ENCODE measurements at places on chromosomes 16 and 17.

DNA sequence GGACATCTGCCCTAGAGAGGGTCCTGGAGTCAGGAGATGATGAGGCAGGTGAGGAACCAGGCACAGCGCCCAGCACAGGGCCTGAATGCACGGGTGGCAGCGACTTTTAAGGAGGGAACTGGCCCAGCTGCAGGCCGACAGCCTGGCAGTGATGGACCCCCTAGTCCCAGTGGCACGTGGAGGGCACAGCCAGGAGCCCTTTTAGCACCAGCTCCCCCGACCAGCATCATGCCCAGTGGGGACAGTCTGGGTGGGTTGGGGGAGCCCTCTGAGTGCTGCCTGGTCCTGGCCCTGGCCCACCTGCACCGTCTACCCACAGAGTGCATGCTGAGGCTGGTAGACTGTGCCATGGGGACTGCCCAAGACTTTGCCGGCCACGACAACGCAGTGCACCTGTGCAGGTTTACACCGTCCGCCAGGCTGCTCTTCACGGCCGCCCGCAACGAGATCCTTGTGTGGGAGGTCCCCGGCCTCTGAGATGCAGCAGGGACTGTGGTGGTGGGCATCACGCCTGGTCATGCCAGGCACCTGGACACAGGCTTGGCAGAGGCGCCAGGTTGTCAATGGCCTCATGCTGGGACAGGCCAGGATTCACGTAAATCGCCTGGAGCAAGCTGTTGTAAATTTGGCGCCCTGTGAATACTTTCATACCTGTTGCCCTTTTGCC is 686 bp upstream of the RHOT2 start:
- no peak for DNase-seq

DNA sequence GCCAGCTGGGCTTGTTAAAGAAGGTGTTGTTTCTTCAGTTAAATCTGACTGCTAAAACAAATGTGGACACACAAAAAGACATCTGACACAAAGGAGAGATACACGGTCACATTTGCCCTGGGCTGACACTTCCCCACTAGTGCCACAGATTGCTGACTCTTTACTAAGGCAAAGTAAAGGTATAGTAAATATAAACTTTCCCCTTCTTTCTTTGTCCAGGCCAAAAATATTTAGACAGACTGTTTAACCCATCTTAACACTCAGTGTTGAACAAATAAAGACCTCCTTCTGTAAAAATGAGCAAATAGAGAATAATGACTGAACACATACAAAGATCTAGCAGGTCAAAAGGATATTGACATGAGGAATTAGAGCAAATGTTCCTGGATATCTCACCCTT is 58.4 kb downstream of the SCNN1G start:
- no peak for DNase-seq

DNA sequence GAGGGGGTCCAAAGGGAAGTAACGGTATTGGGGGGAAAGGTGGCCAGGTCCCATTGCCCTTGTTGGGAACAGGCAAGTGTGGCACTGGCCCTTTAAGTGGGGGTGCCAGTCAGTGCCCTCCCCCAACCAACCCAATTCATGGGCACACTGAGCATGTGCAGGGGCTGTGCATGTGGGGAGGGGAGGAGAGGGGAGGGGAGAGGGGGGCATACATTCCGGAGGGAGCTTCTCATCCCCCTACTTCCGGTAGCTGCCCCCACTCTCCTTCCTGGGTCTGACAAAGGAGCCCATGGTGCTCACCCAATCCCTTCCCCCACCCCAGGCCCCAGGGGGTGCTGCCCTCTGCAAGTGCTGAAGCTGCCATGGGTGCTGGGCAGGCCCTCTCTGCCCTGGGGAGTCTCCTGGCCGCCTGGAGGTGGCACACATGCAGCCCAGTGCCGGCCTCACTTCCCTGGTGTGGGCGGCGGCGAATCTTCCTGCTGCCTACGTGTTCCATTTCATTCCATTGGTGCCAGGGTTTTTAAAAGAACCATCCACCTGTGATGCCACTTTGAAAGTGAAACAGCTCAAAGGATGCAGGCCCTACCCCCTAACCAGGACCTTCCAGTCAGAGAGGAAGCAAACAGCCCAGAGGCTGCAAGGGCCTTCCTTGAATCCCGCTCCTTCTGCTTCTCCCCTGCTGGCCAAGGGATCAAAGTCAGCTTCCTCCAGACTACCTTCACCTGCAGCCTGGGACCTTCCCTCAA is 11.0 kb downstream of the HEXIM2 start:
- DNase-seq, result peak; percentile 77

DNA sequence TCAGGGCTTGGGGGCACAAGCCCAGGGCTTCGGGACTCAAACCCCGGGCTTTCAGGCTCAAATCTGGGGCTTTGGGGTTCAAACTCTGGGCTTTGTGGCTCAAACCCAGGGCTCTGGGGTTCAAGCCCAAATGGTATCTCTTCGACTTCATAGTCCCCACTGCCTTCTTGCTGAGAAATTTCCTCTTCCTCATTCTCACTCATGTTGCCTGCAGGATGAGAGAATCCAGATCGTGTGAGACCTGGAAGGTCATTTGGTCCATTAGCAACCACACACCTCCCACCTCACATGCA is 576 bp downstream of the ZNF768 start:
- DNase-seq, result no peak

- peak; percentile 95 for DNase-seq
Observed at GRCh38 chr17:38559051-38559879, 46.5 kb downstream of the SRCIN1 start.
